ENCODE measurements at places on chromosomes 2 and 18.

- no peak for DNase-seq
Measured at GRCh38 chr2:128472789-128473174, 154.1 kb upstream of the HS6ST1 start.

- DNase-seq: no peak
Measured at GRCh38 chr2:156437272-156437930, 1.2 kb downstream of the GPD2 start.

- DNase-seq: no peak
Measured at GRCh38 chr2:134772493-134773169, 53.8 kb upstream of the TMEM163 start.

DNA sequence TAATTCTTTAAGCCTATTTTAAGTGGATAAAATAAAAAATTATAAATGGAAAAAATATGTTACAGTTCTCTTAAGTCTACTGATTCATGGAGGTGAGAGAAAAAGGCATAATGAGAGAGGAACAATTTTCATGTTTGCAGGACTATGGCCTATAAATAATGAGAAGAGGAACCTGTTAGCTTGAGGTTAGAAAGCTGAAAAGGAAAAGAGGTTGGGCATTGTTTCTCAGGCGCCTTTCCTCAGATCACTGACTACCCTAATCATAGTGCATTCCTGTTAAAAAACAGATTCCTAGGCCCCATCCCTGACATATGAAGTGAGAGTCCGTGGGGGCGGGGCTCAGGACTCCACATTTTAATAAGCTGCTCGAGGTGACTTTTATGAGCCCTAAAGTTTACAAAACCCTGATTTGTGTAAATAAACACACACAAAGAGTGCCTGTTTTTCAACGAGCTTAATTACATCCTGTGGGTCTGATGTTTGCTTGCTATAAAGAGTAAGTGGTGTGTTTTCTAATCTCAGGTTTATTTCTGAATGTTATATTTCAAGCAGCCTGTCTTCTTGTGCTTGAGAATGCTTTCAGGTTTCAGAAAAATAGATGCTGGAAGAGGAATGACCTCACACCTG, 335.5 kb downstream of the CLIP4 start:
- DNase-seq: no peak

GRCh38 chr2:31137211-31138036, 816 bp downstream of the GALNT14 start:
- no peak for DNase-seq

DNA sequence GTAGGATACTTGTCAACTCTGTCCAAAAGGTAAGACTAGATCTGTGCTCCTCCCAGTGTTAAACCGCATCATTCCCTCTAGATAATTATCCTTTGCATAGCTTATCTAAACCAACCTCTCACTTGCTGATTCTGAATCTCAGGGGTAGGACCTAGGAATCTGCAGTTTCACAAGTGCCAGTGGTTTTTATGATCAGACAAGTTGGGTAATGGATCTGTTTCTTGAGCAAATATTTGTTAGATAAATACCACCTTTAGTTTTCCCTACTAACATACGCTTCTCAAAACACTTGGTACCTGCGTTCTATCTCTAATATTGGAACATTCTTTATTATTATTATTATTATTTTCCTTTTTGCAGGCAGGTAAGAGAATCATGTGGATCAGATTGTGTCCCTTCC, 439.9 kb downstream of the PTPRM start:
- no peak for DNase-seq

- DNase-seq: no peak
Measured at GRCh38 chr18:53153281-53153680, 813.3 kb downstream of the DCC start.

GRCh38 chr2:167733747-167734146, 513.6 kb downstream of the STK39 start:
- DNase-seq: no peak

GRCh38 chr18:80104364-80104779, 4.7 kb upstream of the ADNP2 start:
- DNase-seq: no peak

GRCh38 chr18:73742957-73743356, 404.7 kb downstream of the FBXO15 start:
- DNase-seq: no peak

DNA sequence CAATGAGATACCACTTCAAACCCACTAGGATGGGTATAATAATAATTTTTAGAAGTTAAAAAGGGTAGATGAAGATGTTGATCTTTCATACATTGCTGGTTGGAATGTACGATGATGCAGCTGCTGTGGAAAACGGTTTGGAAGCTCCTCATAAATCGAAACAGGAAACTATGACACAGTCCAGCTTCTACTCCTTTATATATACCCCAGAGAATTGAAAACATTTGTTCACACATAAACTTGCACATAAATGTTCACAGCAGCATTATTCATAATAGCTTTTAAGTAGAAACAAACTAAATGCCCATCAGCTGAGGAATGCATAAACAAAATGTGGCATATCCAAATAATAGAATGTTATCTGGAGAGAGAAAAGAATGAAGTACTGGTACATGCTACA, 95.0 kb downstream of the STRADB start:
- no peak for DNase-seq

DNA sequence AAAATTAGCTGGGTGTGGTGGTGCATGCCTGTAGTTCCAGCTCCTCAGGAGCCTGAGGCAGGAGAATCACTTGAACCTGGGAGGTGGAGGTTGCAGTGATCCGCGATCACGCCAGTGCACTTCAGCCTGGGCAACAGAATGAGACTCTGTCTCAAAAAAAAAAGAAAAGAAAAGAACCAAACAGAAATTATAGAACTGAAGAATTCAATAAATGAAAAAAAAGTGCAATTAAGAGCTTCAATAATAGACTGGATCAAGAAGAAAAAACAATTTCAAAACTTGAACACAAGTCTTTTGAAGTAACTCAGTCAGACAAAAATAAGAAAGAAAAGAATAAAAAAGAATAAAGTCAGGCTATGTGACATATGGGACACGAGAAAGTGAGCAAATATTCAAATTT, 175.8 kb upstream of the ZSWIM2 start:
- DNase-seq: no peak

DNA sequence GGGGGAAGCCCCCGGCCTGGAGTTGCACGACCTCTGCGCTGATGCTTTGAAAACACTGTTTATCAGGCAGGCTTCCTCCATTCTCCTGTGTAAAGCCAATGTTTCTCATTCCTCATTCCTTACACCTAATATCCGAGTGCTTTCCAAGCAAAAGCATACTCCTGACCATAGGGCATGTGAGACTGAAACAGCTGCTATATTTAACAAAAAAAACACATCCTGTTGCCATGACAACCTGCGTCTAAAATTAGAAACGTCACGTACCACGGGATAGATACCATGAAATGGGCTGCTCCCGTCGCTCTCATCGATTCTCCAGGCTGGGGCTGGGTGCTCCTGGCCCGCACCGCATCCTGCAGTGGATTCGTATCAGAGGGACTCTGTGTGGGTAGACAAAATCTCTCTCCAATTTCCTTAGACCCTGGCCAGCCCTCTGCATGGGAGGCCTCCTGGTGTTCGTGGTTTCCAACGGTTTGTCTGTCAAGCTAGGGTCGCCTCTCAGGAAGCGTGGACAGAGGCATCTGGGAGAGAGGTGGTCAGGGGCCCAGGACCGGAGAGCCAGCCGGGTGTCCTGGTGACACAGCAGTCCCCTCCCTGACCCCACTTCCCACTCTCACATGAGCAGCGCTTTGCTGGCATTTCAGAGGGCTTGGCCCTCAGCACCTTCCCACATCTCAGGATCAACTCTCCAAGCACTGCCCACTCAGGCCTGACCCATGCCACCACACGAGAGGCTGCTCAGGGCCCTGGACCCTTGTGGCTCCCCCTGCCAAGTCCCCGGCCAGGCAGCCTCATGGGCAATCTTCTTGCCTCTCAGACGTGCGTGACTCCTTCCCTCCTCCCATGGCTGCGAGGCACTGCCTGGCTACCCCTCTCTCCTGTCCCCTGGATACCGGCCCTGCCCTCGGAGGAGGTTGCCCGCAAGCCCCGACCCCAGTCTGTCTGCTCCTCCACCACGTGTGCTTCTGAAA, 268.1 kb downstream of the NDUFA10 start:
- no peak for DNase-seq

DNA sequence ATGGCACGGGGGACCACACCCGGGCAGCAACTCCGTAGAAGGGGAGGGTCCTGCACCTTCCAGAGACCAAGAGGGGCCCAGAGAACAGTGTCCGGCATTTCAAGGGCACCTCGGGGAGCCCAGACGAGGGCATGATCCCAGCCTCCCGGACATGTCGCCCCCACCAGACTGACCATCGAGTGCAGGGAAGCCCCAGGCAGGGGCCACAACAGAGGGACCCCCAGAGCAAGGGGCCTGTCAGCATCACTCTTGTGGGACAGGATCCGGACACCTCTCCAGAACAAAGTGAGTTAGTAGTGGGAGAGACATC, 50.4 kb upstream of the CTDP1 start:
- DNase-seq: no peak

DNA sequence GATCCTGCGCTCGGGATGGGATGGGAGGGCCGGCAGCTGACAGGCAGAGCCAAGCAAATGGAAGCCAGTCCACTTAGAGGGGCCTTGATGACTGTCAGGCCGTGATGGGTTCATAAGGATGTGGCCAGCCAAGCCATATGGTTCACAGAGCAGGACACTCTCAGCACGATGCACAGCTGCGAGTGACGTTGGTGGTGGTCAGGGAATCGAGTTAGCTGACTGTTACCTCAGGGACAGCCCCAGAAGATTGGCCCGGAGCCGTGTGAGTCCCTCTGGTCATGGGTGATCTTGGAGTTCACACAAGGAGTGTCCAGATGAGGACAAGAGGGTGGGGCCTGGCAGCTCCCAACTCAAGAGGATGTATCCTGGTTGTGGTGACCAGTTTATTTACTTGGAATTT, 70.2 kb downstream of the TPGS2 start:
- no peak for DNase-seq

GRCh38 chr18:48079885-48080284, 149.4 kb upstream of the SMAD2 start:
- DNase-seq: no peak

- DNase-seq: no peak
Measured at GRCh38 chr2:20313659-20314058, 37.0 kb downstream of the PUM2 start.

GRCh38 chr18:46362533-46362932, 258.3 kb downstream of the HAUS1 start:
- DNase-seq: no peak

DNA sequence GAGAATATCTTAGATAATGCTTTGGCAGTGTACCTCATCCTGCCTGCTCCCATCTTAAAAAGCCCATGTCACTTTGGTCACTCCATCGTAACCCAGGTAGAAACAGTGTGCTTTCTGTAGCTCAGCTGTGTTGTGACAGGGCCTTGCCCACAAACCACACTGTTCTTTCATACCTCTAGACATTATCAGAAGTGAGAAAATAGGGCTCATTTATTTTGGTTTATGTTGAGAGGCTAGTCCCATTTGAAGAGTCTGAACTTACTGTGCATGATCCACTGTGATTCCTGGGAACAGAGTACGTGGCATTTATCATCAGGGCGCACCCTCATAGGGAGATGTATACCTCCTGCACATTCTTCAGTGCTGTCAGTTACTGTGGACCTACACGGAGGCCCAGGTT, 69.7 kb downstream of the FEZ2 start:
- DNase-seq: no peak

- DNase-seq: no peak
Measured at GRCh38 chr2:127807678-127808353, 3.2 kb downstream of the WDR33 start.

Measured in stimulated activated naive CD8-positive, alpha-beta T cell treated with anti-CD3 and anti-CD28 coated beads, Interleukin-15, amount 100 ng/mL, for 72 hours (primary cell).